ENCODE measurements at places on chromosomes 3 and 15.

DNA sequence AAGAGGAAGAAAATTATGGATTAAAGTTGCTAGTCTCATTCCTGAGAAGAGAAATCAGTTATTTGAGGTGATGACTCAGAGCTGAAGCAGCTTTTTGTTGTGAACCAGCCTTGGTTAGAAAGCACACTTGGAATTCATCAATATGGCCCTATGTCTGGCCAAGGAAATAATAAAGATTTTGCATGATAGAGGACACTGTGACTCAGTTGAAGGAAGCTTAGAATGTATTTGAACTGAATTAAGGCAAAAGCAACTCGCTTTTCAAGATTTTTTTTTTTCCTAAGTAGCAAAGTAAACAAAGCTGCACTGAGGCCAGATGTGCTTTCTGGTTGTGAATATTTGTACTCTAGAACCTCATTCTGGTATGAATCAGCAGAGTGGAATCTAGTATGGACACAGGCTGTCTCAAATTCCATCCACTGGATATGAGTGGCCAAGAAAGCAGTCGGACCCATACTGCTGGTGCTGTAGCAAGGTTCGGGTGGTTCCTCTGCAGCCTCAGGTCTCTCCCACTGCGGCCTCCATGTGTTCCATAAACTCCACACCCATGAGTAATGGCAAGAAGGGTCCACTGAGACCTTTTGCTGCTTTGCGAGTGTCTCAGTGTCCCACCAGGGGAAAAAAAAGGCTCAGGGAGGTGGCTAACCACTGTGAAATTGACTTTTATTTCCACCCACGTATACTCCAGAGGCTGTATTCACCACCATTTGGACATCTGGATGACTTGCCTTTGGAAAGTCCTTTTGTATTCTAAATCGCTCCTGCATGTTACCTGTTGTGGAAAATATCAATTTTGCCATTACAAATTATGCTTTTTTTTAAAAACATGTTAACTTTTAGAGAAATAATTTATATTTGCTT is 53.1 kb downstream of the TGFBR2 start:
- DNase-seq: no peak

DNA sequence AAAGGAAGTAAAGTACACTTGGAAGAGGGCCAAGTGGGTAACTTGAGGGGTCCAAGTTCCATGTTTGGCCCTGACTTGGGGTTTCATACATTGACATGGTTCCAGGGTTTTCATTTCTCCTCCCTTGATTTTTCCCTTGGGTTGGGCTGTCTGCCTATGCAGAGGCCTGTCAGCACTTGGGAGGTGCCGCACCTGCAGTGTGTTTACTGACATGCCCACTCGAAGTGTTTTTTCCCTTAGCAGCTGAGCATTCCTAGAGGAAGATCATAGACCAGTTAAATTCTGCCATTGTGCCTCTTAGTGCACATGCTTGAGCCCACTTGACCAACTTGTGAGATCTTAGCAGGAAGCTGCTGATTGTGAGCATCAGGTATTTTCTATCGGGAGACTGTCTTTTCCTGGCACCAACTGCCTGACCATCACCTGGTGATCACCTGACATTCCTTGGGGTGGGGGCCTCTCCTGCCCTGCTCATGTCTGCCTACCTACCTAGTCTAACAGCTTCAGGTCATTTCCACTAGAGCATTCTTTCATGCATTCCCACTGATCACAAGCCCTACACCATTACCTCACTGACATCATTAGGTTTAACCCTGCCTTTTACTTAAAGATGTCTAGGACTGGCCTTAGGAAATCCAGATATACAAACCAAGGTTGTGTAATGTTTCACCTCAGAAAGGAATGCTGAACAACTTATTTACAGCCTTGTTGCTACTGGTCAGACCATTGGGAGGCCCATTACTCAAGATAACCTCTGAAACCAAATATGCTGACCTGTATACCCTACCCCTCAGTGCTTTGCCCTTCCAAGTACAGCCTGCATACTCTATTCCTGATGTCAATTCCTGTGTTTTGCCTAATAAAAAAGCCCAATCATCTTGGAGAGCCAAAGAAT is 68.3 kb downstream of the CD47 start:
- no peak for DNase-seq

DNA sequence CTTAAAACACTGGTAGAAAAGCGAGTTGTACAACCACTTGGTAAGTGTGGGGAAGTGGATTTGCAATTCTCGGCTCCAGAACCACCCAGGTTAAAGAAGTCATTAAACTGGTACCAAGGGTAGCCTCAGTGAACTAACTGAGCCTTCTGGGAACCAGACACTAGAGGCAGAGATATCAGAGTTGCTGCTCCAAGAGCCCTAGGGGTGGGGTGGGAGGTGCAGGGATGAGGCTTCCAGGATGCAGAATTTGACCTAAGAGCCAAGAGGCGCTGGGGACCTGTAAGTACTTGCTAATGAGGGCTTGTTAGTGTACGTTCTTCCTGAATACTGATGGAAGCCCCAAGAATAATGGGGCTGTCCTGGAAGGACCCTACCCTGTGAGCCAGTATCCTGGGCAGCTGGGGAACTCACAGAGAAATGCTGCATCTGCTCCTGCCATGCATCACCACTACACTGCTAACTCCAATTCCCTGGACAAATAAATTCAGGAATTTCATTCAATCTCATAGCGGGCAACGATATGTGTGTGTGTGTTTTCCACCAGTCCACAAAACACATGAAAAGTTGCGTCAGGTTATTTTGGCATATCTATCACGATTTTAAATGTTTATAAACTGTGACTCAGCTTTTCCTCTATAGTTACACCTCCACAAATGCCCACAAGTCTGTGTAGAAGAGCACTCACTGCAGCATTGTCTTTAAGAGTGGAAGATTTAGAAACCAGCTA is 23.8 kb downstream of the STIMATE start:
- no peak for DNase-seq

- no peak for DNase-seq
These were observed 1.3 kb downstream of the AQP9 start for GRCh38 chr15:58139276-58139988.

- no peak for DNase-seq
These were observed 143.8 kb upstream of the IL12A start for GRCh38 chr3:159844801-159845261.

DNA sequence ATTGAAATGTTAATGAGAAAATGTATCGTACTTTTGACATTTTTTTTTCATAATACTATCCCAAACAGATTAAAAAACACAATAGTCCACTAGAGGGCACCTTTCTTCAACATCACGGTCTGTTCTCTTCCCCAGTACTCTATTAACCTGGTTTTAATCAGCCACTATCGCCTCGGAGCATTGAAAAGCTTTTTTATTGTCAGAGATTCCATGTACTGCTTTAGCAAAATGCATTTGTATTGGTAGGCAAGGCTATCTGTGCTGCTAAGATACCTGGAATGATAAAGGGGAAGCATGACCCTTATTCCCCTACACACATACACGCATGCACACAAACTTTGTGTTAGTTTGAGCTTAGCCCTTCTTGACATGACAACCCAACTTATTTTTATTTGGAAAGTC is 160.1 kb upstream of the IL12A start:
- no peak for DNase-seq

GRCh38 chr3:127441764-127442163 is 148.8 kb downstream of the TPRA1 start:
- no peak for DNase-seq

GRCh38 chr15:39731266-39731665 is 51.4 kb downstream of the FSIP1 start:
- no peak for DNase-seq

GRCh38 chr15:96334017-96334704 is 3.7 kb downstream of the NR2F2 start:
- no peak for DNase-seq

DNA sequence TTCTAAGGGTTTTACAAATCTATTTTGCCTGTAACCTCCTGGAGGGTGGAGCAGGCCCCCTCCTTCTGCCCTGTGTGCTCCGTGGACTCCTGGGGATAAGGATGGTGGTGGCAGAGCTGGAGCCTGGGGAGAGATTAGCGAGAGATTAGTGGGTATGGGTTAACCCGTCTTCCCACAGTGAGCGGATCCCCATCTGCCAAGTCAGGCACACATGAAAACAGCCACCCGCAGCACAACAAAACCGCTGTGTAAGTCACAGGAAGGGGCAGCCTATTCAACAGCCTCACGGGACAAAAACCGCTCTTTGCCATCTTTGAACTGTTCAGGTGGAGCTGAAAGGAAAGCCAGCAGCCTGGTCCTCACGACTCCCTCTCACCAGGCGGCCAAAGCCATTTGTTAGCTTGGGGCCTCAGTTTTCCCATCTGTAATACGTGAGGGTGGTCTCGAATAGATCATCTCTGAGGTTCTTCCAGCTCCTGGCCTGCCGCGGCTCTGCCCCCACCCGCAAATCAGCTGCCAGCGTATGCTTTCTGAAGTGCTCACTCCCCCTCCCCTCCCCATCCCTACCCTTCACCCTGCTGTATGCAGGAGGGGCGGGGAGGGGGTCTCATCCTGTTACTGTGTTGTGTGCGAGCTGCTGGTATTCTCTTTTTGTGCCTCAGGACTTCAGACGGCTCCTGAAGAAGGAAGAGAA is 43.6 kb downstream of the PDIA5 start:
- DNase-seq: no peak

- no peak for DNase-seq
These were observed 50.1 kb upstream of the TLE3 start for GRCh38 chr15:70147778-70148177.

- DNase-seq: no peak
These were observed 110.5 kb upstream of the RAP2B start for GRCh38 chr3:153051427-153052095.

DNA sequence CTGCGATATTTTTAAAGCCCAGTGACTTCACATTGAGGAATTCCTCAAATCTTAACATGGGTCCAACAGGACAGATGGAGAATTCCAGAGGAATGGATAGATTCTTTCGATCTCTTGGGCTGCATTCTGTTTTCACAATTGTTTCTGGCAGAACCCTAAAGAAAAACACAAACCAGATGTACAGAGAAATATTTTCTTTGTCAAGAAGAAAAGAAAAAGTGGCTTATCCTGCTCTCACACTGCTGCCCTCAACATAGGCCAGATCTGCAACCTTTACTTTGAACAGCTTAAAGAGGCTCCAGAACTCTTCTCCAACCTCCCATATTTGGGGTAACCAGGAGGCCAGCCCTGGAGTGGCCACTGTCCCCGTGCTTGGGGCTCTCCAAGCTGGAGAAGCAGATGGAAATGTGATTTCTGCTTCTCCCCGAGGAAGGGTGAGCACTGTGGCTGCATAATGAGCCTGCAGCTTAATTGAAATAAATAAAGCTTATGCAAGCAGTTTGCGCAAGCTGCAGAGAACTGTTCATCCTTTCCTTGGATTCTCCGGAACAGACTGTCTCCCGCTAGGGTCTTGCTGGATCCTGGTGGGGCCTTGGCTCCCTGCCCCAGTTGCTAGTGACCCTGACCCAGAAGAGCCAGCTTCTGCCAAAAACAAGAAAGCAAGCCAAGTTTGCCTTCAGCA is 453.2 kb upstream of the PROK2 start:
- DNase-seq: no peak

GRCh38 chr3:17088602-17089313 is 204.0 kb downstream of the PLCL2 start:
- DNase-seq: no peak

DNA sequence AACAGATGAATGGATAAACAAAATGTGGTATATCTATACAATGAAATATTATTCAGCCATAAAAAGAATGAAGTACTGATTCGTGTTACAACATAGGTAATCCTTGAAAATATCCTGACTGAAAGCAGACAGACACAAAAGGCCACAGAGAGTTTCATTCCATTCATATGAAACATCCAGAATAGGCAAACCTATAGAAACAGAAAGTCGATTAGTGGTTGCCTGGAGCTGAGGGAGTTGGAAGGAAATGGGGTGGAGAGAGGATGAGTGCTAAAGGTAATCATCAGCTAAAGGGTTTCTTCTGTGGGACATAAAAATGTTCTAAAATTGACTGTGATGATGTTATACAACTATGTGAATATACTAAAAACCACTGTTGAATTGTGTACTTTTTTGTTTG is 22.9 kb downstream of the FOXP1 start:
- DNase-seq: no peak

- DNase-seq: no peak
These were observed 36.9 kb upstream of the GOLGB1 start for GRCh38 chr3:121786485-121786884.

DNA sequence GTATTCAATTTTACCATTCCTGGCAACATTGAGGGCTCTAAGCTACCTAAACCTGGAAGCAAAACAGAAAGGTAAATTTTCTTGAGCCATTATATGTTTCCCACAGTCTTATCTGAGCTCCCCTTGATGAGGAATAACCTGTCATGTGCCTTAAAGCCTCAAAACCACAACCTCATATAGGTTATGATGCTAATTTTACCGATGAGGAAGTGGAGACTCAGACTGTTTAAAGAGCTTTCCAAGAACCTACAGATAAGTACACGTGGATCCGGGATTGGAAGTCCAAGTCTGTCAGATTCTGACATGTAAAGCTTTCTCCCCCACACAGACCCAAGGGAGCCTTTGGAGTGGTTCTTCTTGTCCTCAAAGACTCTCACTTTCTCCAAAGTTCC is 140.5 kb downstream of the SEMA6D start:
- no peak for DNase-seq
